ENCODE measurements at places on chromosomes 16 and 17. TPM values are rescaled to one million over a fixed set of nuclear protein-coding genes. Genes with fewer than 3 reads are reported as not detected.

- no peaks in the 10 kb centered on the region for H3K4me1 ChIP-seq
- no peak overlapping the region for H3K27ac ChIP-seq
- no peak overlapping the region for H3K4me3 ChIP-seq
Observed at GRCh38 chr16:56763291-56763916, 33.5 kb downstream of the NUP93 start.

ZNF785 gene
- total RNA-seq, result 8.7 TPM

DNA sequence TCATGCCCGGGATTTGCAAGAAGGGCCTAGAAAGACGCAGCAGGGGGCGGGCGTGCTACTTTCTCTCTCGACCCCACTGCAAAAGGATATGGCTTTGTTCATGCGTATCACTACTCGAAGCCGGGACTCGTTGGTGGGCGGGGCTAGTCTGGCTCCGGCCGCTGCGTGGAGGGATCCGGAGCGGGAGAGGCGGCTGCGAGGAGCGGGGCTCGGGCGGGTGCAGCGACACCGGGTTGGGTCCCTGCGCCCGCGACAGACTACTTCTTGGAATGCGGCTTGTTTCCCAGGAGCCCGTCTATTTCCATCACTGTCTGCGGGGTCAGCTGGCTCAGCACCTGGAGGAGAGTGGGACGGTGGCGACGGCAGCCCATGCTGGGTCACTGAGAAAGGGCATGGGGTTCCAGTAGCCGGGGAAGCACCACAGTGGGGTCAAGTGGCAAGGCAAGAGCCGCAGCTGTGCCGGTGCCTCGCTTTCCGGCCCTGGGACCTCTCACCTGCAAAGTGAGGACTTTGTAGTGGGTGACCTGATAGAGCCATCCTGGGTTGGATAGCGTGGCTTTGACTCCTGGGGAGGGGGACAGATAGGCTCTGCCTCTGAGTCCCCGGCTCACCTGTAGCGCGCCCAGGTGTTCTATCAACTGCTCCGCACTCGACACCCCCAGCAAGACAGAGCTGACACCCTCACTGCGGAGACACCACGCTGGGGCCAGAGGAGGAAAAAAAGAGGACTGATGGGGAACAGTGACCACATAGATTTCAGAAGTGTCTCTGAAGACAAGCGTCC lies 6.6 kb downstream of the KCNAB3 start:
- no peak overlapping the region for H3K27ac ChIP-seq
- peaks cover 2% of the 10 kb centered on the region for H3K4me1 ChIP-seq
- H3K4me3 ChIP-seq, result peak overlapping the region; percentile 33
- DNase-seq, result peak; percentile 85
- H3K36me3 ChIP-seq, result no peaks in the 10 kb centered on the region
- H3K27me3 ChIP-seq, result no peaks in the 10 kb centered on the region

DNA sequence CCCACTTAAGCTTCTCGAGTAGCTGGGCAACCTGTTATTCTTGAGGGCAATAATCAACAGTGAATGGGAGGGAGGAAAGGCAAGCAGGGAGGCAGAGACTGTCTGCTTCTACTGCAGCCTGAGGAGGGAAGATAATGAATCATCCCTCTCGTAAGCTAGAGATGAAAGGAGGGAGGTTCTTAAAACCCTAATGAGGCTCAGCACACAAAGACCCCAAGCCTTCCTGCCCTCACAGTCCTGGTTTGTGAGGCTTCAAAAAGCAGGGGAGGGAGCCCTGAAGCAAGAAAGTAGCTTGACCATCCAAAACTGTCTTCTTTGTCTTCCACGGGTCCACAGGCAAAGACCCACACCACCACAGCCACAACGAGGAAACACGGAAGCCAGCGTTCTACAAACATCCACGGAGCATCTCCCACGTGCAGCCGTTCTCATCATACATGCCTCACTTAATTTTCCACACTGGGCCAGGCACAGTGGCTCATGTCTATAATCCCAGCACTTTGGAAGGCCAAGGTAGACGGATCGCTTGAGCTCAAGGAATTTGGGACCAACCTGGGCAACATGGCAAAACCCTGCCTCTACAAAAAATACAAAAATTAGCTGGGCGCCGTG lies 1.8 kb downstream of the PIK3R5 start:
- no peak overlapping the region for H3K4me3 ChIP-seq
- DNase-seq, result no peak
- peaks cover 9% of the 10 kb centered on the region for H3K27me3 ChIP-seq

DNA sequence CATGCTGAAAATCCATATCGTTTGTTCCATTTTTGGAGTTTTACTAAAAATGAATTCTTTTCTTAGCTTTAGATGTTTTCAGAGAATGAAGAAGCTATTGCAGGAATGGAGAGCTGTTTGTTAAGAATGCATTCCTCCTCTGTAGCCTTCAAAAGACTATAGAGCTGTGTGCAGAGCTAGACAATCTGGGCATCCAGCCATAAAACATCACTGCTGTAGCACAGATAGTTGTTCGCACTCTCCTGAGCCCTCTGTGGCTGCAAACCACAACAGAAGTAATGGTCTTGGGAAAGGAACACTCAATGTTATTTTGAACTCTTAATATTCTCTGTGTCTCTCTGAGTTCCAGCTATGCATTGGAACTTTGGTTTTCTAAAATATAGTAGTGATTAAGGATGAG lies 4.9 kb downstream of the TNRC6C start:
- no peak overlapping the region for H3K27ac ChIP-seq
- H3K4me1 ChIP-seq, result no peaks in the 10 kb centered on the region
- H3K36me3 ChIP-seq, result no peaks in the 10 kb centered on the region
- DNase-seq, result peak; percentile 86

GRCh38 chr16:19102187-19102872 lies 11.4 kb upstream of the ITPRIPL2 start:
- H3K4me1 ChIP-seq, result no peaks in the 10 kb centered on the region
- no peak for DNase-seq
- no peak overlapping the region for H3K4me3 ChIP-seq
- no peaks in the 10 kb centered on the region for H3K36me3 ChIP-seq

GRCh38 chr17:7383742-7384488 lies 3.0 kb downstream of the TNK1 start:
- no peak overlapping the region for H3K27ac ChIP-seq
- H3K36me3 ChIP-seq, result no peaks in the 10 kb centered on the region
- no peak overlapping the region for H3K4me3 ChIP-seq
- H3K27me3 ChIP-seq, result peaks cover 28% of the 10 kb centered on the region
- peak; percentile 46 for DNase-seq
- peaks cover 7% of the 10 kb centered on the region for H3K4me1 ChIP-seq

- H3K4me1 ChIP-seq, result no peaks in the 10 kb centered on the region
- H3K27me3 ChIP-seq, result no peaks in the 10 kb centered on the region
- H3K36me3 ChIP-seq, result no peaks in the 10 kb centered on the region
- DNase-seq, result no peak
Observed at GRCh38 chr17:31318851-31319661, 2.4 kb downstream of the EVI2A start.

GRCh38 chr17:50803676-50804075 lies 31.7 kb upstream of the WFIKKN2 start:
- H3K27me3 ChIP-seq, result no peaks in the 10 kb centered on the region
- no peak overlapping the region for H3K27ac ChIP-seq
- no peaks in the 10 kb centered on the region for H3K36me3 ChIP-seq
- DNase-seq, result no peak

CD300H gene
- total RNA-seq, result not detected

GRCh38 chr16:86651823-86652222 lies 73.5 kb downstream of the FOXL1 start:
- no peaks in the 10 kb centered on the region for H3K36me3 ChIP-seq
- H3K4me1 ChIP-seq, result no peaks in the 10 kb centered on the region
- no peak overlapping the region for H3K4me3 ChIP-seq
- no peak for DNase-seq

DNA sequence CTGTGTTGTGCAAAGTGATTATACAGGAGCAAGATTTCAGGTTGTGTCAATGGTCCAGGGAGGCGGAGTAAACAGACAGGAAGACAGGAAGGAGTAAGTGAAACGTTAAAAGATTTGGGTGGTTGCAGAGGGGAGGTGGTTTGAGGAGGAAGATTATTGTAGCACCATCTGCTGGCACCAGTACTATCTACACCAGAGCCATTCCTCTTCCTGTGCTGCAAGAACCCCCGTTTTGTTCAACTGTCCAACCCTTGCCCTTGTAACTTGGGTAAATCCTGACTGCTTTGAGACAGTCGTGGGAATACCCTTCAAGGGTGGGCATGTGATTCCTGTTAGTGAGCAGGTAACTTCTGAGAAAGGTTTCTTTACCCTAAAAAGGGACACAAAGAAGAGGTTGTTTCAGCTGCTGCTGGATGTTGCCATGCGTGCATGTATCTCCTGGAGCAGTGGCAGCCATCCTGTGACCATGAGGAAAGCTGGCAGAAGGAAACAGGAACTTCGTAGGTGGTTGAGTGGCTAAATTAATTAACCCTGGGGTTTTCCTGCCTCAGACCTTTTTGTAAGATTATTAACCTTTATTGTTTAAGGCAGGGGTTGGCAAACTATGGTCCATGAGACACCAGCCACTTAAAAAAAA lies 124.1 kb downstream of the PRKCA start:
- no peaks in the 10 kb centered on the region for H3K27me3 ChIP-seq
- peaks cover 2% of the 10 kb centered on the region for H3K4me1 ChIP-seq
- no peak overlapping the region for H3K4me3 ChIP-seq
- DNase-seq, result peak; percentile 18
- H3K36me3 ChIP-seq, result no peaks in the 10 kb centered on the region

DNA sequence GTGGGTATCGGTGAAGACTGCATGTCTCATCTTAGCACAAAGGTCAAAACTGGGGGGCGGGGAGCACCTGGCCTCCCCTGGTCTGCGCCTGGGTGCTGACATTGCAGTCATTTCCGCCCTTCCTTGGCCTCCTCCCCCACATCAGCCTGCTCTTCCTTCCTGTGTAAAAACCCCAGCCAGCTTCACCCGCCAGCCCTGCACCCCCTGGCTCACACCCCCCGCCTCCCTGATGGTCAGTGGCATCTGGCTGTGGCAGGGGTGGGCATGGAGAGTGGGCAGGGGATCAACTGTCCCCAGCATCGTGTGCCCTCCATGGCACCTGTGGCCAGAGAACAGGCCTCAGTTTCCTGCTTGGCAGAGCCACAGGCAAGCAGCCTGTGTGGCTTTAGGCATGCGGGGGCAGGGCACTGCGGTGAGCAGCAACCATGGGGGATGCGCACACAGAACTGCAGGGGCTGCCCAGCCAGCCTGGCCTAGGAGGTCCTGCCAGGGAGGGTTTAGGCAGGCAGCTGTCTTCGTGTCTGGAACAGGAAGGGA lies 26.5 kb upstream of the LASP1NB start:
- no peak for DNase-seq
- no peak overlapping the region for H3K27ac ChIP-seq
- peaks cover 41% of the 10 kb centered on the region for H3K4me1 ChIP-seq
- no peak overlapping the region for H3K4me3 ChIP-seq
- H3K36me3 ChIP-seq, result peaks cover 33% of the 10 kb centered on the region

GRCh38 chr16:31880322-31880979 lies 6.8 kb downstream of the ZNF267 start:
- H3K36me3 ChIP-seq, result peaks cover 5% of the 10 kb centered on the region
- H3K27me3 ChIP-seq, result no peaks in the 10 kb centered on the region
- DNase-seq, result peak; percentile 83
- peak overlapping the region; percentile 11 for H3K27ac ChIP-seq

GRCh38 chr17:63984236-63984635 lies 11.5 kb upstream of the SCN4A start:
- H3K27me3 ChIP-seq, result no peaks in the 10 kb centered on the region
- no peaks in the 10 kb centered on the region for H3K36me3 ChIP-seq
- no peak overlapping the region for H3K4me3 ChIP-seq
- no peak overlapping the region for H3K27ac ChIP-seq
- peak; percentile 71 for DNase-seq

GRCh38 chr17:70120425-70120824 lies 45.4 kb downstream of the KCNJ16 start:
- no peak for DNase-seq
- no peak overlapping the region for H3K4me3 ChIP-seq
- H3K4me1 ChIP-seq, result no peaks in the 10 kb centered on the region
- H3K27me3 ChIP-seq, result no peaks in the 10 kb centered on the region
- H3K36me3 ChIP-seq, result no peaks in the 10 kb centered on the region

DNA sequence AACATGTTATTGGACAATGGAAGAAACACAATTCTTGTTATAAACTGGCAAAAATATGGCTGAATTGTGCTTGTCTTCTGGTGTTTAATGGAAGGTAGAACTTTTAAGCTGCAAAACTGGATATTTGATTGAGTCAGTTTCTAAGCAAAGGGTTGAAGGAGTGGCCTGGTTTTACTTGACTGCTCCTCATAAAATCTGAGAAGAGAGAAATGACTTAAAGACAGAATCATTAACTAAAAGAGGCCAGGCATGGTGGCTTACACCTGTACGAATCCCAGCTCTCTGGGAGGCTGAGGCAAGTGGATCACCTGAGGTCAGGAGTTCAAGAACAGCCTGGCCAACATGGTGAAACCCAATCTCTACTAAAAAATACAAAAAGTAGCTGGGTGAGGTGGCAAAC lies 770.7 kb downstream of the CDH11 start:
- H3K27ac ChIP-seq, result no peak overlapping the region
- no peak for DNase-seq
- H3K36me3 ChIP-seq, result no peaks in the 10 kb centered on the region
- no peaks in the 10 kb centered on the region for H3K4me1 ChIP-seq

DNA sequence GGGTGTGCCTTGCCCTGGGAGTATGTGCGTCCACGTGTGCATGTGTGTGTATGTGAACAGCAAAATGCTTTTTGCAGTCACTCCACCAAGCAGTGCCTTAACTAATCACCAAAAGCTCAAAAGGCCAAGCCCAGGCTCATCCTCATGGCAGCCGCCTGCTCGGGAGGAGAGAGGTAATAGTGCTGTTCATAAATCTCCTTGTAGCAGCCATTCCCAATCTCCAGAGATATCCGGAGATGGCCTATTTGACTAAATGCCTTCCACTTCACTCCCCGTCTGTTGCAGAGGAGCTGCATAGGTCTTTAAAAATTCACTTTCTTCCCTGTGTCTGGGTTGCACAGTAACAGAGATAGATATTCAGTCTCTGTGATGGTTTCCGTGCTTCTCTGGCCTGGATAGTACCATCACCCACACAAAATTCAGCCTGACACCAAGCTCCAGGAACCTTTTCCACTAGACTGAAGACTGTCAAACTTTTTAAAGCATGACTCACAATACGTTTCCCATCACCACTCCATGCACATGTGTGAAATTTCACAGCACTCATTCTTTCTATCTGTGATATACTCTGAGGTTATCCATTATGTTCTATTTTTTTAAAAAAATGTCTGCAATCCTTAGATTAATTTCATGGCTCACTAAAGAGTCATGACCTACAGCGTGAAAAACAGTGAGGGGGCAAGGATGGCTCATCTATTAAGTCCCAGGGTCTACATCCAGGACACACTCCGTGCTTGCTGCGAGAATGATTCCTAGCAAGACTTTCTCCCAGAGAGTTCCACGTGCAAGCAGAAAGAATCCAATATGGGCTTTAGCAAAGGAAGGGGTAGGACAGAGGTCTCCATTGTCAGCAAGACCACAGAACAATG lies 357.8 kb downstream of the GRIN2A start:
- H3K36me3 ChIP-seq, result no peaks in the 10 kb centered on the region
- H3K27ac ChIP-seq, result no peak overlapping the region
- no peaks in the 10 kb centered on the region for H3K4me1 ChIP-seq
- DNase-seq, result no peak

AGRP gene
- total RNA-seq, result not detected

MEFV gene
- under 0.01 TPM for total RNA-seq

All from fibroblast of lung (primary cell).